ENCODE measurements at places on chromosomes 3 and 15. TPM values are rescaled to one million over a fixed set of nuclear protein-coding genes. Genes with fewer than 3 reads are reported as not detected.

MRPL3 gene
- 45.3 TPM for total RNA-seq

FGD5 gene
- total RNA-seq = not detected

CRYGS gene
- total RNA-seq = 5.5 TPM

FEZF2 gene
- not detected for total RNA-seq

SORD gene
- total RNA-seq = 5.5 TPM

NLGN1 gene
- not detected for total RNA-seq

DNA sequence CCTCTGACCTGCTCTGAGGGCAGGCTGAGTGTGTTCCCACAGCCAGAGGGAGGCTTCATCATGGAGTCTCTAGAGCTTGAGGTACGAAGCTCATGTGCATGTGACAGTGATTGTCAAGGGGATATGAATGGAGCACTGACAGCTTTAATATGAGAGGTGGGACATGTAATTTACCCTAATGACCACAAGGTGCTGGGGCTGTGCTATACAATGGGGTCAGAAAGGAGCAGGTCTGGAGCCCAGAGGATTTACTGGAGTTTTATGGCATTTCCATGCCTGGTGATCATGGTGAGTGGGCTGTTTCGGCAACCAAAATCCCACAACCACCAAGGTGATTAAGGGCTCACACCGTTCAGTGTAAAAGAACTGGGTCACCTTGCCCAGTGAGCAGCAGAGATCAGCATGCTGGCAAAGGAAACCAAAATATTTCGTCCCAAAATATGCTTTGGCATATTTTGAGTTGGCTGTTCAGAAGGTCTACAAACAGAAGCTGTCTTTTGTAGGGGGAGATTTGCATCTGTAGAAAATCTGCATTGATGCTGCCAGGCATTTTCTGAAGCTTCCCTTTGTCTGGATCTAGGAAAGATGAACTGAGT lies 40.1 kb upstream of the RASGRF1 start:
- DNase-seq = no peak

GRCh38 chr3:171225708-171226107 lies 199.2 kb upstream of the SLC2A2 start:
- no peak for DNase-seq

DNA sequence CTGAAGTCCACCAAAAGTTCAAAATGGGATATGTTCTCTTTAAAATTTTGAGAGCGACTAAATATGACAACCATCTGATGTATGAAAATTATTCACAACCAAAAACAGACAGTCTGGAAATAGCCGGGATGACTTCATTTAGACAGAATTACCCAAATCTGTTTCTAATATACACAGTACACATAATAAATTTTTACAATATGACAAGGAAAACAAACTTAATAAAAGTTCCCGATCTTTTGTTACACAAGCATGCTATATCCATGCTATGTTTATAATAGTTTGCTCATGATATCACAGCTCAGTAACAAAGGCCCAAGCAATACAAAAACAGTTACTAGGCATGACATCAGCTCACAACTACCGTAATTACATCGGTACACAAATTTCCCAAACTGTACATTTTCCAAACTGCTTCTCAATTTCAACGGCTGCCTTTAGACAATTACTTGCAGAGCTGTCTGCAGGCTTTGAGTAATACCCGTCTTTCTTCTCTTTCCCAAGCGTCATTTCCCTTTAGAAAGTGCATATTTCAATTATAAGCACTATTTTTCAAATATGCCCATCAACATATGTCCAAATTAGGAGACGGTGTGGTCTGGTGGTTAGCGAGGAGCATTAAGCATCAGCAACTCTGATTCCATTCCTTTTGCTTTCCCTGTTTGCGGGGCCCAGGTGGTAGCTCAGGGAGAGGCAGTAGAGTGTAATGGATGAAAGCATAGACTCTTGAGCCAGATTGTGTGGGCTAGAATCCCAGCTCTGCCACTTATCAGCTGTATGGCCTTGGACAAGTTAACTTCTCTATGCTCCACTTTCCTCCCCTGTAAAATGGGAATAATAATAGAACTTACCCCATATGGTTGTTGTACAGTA lies 481.2 kb downstream of the FOXP1 start:
- no peak for DNase-seq

GRCh38 chr15:52434885-52435284 lies 93.8 kb downstream of the MYO5A start:
- no peak for DNase-seq

GRCh38 chr15:94266789-94267188 lies 35.4 kb downstream of the MCTP2 start:
- no peak for DNase-seq

- DNase-seq = no peak
These were observed 26.0 kb downstream of the XPC start for GRCh38 chr3:14152233-14152962.

DNA sequence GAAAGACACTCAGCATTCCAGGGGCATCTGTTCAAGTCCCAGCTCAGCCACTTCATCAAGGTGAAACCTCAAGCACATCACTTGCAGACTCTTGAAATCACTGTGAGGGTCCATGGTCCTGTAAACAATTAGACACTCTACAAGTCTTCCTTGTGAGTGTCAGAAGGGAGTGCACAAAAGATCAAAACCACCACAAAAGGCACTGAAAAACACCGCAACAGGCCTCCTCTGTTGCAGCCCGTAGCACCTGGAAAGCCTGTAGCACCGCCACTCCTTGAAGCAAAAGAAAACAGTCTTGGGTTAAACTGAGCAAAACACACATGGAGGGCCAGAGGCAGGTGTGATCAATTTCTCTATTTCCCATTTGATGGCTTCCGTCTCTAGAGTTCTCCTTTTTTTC lies 63.8 kb upstream of the SNRK start:
- no peak for DNase-seq

- no peak for DNase-seq
These were observed 221.4 kb downstream of the GABRB3 start for GRCh38 chr15:26551473-26551872.

DNA sequence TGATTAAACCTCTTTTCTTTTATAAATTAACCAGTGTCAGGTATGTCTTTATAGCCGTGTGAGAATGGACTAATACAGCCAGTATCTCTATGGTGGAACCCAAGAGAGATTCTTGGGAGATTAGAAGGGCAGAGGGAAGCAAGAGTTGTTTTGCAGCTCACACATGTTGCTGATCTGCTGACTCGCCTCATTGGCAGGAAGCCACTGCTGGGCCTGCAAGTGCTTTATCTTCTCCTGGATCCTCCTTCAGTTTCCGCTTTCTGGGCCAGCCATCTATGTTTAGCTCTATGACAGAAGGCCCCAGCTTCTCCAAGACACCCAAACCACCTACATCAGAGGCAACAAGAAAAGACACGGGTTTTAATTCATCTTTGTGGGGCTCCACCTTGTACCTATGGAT lies 23.4 kb upstream of the GALNT15 start:
- no peak for DNase-seq

GRCh38 chr3:72152551-72153476 lies 367.9 kb upstream of the PROK2 start:
- DNase-seq = no peak

GRCh38 chr3:185825639-185826481 lies 1.0 kb upstream of the IGF2BP2 start:
- no peak for DNase-seq

DNA sequence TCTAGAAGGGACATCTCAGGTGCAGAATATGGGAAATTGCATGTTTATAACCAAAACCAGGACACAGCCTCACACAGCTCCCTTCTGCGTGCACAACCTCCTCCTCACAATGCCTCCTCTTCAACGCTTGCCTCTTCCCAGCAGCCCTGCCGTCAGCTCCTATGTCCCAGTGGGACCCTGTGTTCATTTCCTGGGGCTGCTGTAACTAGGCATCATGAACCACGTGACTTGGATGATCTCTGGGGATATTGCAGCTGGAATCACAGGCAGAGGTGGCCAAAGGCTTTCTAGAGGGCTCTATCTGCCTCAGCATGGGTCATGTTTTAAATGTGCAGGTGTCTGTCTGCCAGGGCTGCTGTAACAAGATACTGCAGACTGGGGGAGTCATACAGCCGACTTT lies 375.3 kb downstream of the OCA2 start:
- no peak for DNase-seq

GRCh38 chr15:68672781-68673205 lies 94.0 kb downstream of the CORO2B start:
- no peak for DNase-seq

DNA sequence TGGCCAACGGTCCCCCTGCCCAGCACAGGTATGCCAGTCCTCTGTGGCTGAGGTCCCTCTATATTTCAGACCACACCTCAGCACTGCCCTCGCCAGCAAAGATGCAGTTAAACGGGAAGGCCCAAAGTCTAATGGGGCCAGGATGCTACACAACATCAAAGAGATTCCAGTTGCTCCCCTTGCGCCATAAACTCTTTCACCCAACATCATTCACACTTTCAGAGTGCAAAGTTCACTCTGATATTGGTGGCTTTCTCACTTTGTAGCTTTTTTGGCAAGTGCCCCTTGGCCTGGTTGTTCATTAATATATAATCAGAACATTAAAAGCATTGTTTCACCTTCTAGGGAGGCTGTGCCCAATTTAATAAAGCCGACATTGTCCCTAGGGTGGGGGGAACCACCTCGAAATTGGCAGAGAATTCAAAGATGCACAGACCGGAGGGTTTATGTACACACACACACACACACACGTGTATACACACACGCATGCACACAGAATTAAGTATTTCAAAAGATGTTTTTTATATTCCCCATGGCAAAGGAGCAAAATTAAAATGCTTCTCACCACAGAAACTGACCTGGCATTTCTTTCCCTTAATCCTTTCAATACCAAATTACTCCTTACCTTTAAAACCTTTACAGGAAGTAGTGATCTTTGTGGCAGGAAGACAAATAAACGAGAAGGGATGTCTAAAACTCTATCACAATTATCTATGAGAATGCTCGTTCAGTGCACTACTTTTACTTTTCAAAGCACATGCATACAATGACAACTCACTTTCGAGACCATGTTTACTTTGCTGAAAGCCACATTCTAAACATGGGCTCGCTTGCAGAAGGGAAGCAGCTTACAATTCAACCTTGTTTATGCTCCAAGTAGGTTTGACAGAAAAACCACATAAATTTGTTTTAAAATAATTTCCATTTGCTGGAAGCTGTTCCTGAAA lies 19.5 kb downstream of the LRIG1 start:
- no peak for DNase-seq

- no peak for DNase-seq
These were observed 254.4 kb upstream of the ZPLD1 start for GRCh38 chr3:102180280-102180931.

DNA sequence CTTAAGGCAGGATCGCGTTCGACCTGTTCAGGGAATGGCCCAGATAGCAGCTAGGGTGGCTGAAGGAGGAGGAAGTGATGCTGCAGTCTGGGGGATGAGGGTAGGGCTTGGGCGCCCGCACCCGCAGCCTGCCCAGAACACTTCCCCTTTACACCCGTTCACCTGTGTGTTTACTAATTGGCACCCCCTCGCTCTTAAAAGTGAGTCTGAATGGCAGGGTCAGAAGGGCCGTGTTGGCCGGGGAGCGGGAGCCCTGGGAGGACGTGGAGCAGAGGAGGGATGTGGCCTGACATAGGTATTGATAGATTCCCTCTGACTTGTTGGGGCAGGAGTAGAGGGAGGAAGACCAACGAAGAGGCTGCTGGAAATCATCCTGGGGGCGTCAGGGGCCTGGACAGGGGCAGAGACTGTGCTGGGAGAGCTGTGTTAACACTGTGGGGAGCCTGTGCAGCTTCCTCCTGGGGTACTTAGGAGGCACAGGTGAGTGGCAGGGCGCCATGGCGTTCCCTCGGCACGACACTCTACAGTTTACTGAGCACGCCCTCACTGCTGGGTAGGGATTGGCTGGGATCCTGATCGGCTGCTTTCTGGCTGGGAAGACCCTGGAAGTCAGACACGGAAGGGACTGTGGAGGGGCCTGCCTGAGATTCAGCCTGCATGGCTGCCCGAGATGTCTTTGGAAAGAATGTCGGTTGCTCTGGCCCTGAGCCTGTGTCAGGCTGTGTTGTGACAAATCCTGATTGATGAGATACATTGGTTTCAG lies 51.7 kb downstream of the SLC6A6 start:
- no peak for DNase-seq

DNA sequence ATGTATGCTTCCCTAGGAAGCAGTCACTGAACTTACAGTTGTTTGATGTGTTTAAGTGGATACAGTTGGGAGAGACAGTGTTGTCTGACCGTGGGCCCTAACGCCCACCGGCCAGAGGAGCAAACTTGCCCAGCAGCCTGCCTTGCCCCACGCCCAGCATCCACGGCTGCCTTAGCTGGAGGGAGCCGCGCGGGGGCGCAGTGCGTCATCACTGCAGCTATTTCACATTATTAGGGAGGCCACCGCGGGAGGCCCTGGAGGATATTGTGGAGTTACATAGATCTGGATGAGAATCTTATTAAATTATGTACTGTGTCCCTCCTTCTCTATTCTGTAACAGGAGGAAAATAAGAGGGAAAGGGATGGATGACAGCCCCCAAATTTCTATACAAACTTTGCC lies 267.2 kb downstream of the GABRG3 start:
- no peak for DNase-seq

- DNase-seq = no peak
These were observed 1.4 kb upstream of the CCDC174 start for GRCh38 chr3:14650193-14650592.

GRCh38 chr3:124876401-124876878 lies 10.7 kb downstream of the ITGB5 start:
- no peak for DNase-seq

GRCh38 chr3:51967384-51968169 lies at the start of gene PCBP4:
PCBP4 (minus strand) TSS chr3:51967454; CDS start chr3:51961240, 6,214 bp downstream.
- DNase-seq = peak; percentile 38

GRCh38 chr3:50227390-50228183 lies 8.4 kb upstream of the GNAI2 start:
- peak; percentile 95 for DNase-seq

GRCh38 chr3:197521277-197522182 lies 34.2 kb downstream of the BDH1 start:
- no peak for DNase-seq

DNA sequence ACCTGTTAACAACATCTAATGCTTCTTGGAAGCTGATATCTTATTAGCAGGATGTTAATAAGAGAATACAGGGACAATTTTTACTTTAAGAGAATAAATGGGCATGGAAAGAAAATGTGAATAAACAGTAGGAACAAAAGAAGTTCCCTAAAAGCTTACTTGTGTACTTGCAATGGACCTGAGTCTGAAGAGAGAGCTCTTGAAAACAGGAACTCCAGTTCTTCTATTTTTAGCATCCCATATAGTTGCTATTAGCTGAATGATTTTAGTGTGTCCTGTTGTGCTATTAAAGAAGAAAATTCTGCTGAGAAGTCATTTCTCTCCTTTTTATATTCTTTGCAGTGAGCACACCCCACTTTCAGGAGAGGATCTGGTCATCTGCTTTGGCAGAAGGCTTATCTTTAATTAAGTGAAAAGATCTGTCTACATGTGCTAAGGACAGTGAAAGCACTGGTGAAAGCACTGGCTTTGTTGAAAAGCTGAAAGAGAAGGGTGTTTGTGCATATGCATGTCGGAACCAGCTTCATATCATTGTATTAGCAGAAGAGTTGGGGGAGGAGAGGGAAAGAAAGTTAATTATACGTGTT lies 1.4 kb upstream of the ST3GAL6 start:
- DNase-seq = no peak

GRCh38 chr3:186497608-186498007 lies 46.6 kb downstream of the CRYGS start:
- DNase-seq = no peak

- DNase-seq = no peak
These were observed 100.9 kb upstream of the CRBN start for GRCh38 chr3:3280396-3280795.
